ENCODE measurements at places on chromosomes 11 and 22.

DNA sequence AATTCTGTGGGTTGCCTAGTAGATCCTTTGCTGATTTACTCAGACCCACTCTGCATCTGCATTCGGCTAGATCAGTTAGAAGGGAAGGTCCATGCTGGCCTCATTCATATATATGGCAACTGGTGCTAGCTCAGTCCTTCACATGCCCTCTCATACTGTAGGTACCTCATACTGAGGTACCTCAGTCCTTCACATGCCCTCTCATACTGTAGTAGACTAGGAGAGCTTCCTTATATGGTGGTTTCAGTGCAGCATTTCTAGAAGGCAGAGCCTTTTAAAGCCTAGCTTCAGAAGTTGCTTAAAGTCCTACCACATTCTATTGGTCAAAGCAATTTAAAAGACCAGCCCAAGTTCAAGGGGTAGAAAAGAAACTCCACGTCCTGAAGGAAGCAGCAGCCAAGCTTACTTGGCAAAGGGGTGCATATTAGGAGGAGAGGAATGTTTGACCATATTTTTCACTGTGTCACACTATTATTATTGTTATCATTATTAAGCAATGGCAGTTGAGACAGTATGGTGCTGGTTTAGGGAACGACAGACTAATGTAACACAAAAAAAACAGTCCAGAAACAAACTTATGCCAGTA lies 356.4 kb downstream of the DYNC2H1 start:
- DNase-seq = no peak

DNA sequence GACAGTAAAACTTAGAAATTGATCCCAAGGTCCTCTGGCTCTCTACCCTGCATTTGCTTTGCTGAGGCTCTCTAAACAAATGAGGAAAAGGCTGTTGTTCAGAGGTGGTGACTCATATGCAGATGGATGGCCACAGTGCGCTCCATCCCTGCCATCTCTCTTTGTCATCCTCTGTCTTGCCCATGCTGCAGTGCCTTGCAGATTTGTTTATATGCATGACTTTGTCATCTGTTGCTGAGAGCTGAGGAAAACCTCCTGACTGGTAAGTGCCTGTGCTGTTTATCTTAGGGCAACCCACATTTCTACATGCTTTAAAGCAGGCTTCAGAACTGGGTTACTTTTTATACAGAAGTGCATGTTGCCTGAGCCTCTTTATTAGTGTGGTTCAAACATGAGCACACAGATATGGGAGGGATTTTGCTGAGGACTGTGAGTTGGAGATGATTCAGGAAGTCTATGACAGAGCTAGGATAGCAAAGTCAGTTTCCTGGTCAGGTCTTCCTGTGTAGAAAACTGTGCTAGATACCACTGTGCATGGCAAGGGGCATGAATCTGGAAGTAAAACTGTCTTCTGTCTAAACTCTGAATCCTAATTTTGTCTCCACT lies 57.4 kb downstream of the JAM3 start:
- DNase-seq = no peak

- peak; percentile 62 for DNase-seq
These were observed 34.7 kb downstream of the RNF169 start for GRCh38 chr11:74783241-74783871.

DNA sequence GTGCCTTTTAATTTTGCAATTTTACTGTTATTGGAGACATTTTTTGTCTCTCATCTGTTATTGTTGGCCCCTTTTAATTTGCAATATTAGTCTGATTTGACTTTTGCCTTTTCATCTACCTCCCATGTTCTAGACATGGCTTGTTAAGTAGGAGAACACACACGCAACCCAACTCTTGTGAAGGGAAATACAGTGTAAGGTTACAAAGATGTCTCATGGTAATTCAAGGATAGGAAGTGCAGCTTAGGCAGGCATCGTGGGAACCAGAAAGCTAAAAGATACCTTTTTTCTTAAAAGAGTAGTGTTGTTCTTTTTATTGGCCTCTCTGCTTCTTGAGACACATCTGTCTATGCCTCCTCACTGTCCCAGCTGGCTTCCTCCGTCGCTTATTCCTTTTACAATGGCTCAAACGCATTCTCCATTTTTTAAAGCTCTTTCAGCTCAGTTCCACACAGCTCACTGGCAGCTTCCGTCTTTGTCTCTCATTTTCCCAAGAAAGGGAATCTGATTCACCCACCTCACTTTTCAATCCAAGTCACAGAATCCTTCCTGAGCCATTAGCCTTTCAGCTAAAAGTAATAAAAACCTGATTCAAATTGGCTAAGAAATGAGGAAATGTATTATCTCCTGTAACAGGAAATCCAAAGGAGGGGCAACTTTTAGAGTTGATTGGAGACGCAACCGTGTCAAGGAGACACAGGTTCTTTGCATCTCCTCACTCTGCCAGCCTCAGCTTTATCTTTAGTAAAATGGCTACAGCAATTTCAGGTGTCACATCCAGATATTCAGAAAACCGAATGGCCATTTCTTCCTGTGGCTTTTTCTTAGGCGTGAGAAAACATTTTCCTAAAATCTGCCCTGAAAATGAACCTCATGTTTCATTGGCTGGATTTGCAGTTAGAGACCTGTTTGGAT lies 57.2 kb downstream of the SIK2 start:
- no peak for DNase-seq

GRCh38 chr11:131163613-131164012 lies 206.8 kb upstream of the NTM start:
- no peak for DNase-seq

DNA sequence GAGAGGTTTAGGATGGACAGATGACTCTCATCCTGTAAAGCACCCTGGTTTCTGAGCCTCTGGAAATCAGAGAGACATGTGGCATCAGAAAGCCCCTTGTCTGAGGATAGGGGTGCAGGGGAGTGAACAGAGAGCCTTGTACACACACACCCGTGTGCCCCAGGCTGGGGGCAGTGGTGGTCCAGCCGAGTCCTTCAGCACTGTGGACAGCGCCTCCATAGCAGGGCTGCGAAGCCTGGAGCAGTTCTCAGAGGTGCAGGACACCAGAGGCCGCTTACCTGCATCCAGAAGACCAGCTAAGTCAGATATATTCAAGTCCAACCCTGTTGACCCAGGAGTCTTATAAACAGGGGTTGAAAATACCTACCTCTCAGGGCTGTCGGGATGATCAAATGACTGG lies 11.5 kb upstream of the IGSF9B start:
- DNase-seq = no peak

- no peak for DNase-seq
These were observed 1015.8 kb downstream of the BRD1 start for GRCh38 chr22:48811885-48812284.

- no peak for DNase-seq
These were observed 21.2 kb upstream of the TRIM44 start for GRCh38 chr11:35641171-35641897.

GRCh38 chr11:68353118-68353517 lies 40.7 kb downstream of the LRP5 start:
- no peak for DNase-seq
